ENCODE measurements at places on chromosomes 7 and 10.

DNA sequence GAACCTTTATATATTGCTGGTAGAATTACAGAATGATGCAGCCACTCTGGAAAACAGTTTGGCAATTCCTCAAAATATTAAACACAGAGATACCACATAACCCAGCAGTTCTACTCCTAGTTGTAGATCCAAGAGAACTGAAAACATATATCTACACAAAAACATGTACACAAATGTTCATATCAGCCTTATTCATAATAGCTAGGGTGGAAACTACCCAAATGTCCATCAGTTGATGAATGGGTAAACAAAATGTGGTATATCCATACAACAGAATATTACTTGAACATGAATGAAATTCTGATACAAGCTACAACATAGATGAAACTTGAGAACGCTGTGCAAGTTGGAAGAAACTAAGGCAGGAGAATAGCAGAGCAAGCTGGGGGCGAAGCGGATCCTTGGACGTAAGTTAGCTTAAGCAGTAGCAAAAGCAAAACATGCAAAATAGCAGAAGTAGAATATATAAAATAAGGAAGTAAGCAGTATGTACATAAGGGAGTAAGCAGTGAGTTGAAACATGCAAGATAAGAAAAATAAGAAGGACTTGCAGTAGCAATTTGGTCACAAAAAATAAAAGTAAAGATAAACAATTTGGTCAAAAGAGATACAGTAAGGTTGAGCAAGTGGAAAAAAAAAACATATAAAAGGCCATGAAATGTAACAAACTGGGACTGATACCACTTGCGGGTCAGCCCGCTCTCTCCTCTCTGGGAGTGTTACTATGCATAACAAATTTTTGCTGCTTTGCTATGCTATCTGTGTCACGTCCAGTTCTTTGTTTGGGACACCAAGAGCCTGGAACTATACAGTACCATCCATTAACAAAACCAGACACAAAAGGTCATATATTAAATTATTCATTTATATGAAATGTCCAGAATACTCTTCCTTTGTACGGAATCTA, 18.0 kb upstream of the HILPDA start:
- no peak for DNase-seq

DNA sequence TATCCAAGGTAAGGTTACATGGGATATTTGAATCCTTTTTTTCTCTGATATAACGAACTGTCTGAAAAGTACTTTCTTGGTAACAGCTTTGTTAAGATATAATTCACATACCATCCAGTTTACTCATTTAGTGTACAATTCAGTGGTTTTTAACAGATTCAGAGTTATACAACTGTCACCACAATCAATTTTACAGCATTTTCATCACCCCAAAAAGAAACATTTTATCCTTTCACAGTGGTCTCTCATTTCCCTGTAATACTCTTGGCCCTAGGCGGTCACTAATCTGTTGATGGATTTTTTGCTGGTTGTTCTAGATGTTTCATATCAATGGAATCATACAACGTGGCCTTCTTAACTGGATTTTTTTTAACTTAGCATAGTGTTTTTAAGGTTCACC, 91.6 kb downstream of the GLCCI1 start:
- no peak for DNase-seq

GRCh38 chr7:12570534-12571461, at the start of gene SCIN:
Gene SCIN (plus strand): TSS chr7:12570720. CDS start chr7:12570787, 67 bp downstream.
- peak; percentile 34 for DNase-seq

DNA sequence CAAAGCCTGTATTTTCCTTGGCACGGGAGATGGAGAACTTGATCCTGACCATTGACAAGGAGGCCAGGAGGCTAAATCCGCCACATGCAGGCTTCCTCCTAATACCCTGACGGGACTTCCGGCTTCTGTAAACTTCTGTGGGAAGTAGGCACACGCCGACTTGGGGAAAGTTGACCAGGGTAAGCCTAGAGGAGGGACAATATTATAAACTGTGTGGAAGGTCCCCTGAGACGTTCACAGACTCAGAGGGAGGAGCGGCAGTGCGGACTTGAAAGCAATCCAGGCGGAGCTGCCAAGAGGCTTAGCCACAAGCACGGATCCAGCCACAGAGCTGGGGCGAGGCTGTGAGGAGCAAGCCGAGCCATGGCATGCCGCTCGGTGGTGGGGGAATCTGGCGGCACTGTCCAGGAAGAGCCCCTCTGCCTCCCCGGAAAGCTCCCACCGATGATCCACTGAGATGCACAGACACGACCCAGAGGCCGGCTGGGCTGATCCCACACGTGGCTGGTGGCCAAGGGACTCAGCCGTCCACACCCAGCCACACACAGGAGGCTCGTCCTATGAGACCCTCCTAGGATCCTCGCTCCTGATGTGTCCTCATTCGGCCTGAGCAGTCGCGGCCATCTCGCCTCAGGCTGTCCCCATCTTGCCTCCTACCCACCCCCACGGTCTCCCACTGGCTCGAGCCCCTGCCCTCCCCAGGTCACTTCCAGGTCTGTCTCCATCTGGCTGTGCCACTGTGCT, 40.0 kb upstream of the INSIG1 start:
- no peak for DNase-seq

DNA sequence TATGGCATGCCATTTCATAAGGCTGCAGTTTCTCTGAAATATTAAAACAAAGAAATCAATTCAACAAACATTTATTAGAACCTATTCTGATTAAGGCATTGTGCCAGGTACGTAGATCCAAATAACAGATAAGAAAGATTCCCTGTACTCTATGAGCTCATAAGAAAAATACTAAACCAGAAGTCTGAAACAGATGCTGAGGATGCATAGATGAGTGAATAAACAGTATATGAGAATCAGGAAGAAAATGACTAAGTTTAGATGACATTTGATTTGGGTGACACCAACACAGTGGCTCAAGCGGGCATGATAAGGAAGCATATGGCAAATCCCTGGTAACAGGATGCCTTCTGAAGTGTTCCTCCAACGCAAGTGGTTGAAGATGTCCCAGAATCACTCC, 477.2 kb downstream of the PARD3 start:
- no peak for DNase-seq

GRCh38 chr10:123999261-123999660, 94.1 kb downstream of the CHST15 start:
- DNase-seq = no peak

DNA sequence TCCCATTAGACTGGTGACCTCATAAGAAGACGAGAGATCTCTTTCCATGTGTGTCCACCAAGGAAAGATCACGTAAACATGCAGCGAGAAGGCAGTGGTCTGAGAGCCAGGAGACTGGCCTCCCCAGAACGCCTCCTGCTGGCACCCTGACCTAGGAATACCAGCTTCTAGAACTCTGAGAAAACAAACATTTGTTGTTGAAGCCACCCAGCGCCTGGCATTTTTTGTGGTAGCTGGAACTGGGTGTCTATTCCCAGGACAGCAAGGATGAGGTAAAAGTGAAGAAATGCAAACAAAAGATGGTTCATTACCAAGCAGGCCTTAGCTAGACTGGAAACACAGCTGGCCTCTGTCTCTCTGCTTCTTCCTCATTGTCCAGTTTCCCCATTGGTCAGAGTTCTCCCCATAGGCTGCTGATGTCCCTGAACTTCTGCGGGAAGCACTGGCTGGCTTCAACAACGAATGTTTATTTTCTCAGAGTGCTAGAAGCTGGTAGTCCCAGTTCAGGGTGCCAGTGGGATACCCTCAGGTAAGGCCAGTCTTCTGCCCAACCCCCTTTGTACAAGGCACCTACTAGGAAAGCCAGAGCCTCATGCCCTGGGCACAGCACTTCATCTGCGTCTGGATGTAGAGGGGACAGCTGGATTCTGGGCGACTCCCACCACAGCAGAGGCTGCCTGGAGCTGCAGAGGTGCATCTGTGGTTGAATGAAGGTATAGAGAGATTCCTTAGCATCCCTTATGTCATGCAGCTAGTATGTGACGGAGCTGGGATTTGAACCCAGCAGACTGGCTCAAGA, 304.9 kb downstream of the TCERG1L start:
- DNase-seq = no peak

GRCh38 chr7:50450590-50451032, 461 bp upstream of the FIGNL1 start:
- DNase-seq = peak; percentile 10

GRCh38 chr7:112420236-112420861, 29.9 kb upstream of the IFRD1 start:
- no peak for DNase-seq

GRCh38 chr7:42726066-42726785, 185.6 kb downstream of the C7orf25 start:
- DNase-seq = no peak
